HuH-7 (cell line): ENCODE measurements at places on chromosomes 16 and 17.

- DNase-seq: no peak
These were observed 535 bp upstream of the AURKB start for GRCh38 chr17:8210761-8211458.

DNA sequence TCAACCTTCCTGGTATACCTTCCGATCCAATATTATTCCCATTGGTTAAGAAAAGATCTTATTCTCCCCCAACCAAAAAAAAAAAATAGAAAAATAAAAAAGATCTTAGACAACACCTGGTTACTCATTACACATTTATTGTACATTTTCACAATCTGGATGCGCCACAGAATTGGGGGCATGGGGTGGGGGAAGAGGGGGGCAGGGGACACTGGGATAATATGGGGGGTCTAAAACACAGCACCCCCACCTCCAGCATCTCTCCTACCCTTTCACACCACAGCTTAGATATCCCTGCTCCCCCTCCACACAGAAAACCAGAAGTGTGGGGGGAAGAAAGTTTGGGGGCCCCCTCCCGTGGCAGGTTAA is 3.7 kb downstream of the VAMP2 start:
- DNase-seq: no peak

DNA sequence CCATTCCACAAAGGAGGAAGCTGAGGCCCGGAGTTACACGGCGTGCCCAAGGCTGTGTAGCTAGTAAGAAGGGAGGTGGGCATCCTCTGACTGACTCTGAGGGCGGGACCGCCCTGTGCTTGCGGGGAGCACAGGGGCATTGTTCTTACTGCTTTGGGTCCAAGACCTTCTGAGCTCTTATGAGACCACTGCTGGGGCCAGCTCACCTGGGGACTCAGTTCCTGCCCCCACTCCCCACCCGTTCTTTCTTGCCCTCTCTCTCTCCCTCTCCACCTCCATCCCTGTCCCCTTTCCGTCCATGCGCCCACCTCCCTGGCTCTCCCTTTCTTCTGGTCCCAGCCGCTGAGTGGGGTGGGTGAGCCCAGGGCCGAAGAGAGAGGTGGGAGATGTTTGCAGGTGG is 19.6 kb downstream of the CCR7 start:
- no peak for DNase-seq

GRCh38 chr17:9538626-9539025 is 37.0 kb downstream of the STX8 start:
- no peak for DNase-seq

DNA sequence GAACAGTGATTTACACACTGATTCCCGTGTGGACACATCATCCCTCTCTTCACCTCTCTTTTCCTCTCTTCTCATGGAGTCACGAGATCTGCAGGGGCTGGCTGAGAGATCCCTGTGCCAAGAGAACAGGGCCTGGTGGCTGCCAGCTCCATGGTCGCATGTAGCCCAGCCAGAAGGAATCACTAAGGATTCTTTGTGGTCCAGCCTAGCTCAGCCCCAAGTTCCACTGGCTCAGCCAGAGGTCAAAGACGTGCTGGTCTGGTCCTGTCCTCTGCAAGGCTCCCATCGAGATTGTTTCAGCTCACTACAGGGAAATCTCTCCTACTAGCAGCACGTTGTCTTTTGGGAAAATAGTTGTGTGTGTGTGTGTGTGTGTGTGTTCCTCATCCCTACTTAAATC is 66.4 kb downstream of the NDEL1 start:
- DNase-seq: no peak

- DNase-seq: no peak
These were observed 21.6 kb upstream of the RHOT1 start for GRCh38 chr17:32120716-32121115.

DNA sequence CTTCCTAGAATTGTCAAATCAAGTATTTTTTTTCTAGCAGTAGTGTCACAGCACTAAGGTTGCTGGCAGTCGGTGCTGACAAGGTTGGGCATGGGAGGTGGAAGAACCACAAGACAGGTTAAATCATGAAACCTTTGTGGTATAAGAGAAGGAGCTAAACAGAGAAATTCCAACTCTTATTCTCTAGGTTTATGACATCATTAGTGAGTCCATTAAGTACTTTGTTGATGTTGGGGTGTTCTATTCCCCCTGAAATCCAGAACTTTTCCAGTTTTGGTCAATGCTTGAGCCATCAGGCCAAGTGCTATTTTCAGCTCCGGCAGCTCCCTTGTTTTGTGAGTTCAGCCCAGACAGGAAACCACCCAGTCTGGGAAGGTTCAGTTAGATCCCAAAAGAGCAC is 206.0 kb upstream of the SOX9 start:
- DNase-seq: no peak

GRCh38 chr17:65057531-65058090 is 1.1 kb upstream of the GNA13 start:
- no peak for DNase-seq

- DNase-seq: no peak
These were observed 4.6 kb downstream of the PDF start for GRCh38 chr16:69325784-69326171.

DNA sequence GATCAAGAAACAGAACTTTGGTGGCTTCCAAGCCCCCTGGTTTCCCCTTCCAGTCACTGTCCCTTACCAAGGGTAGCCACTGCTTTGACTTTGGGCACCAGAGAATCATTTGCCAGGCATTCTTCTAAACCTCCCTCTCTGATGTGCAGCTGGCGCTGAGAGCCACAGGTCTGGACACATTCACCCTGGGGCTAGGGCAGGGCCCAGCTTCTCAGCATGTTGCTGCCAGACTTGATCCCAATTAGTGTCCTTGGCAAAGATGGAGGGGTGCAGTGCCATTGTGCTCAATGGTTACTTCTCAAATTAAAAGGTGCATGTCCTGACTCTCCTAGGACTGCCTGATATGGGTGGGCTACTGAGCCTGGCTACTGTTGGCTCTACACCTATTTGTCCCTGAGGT is 7.6 kb upstream of the SLC47A2 start:
- no peak for DNase-seq

GRCh38 chr16:53891409-53892139 is 187.6 kb downstream of the FTO start:
- no peak for DNase-seq

DNA sequence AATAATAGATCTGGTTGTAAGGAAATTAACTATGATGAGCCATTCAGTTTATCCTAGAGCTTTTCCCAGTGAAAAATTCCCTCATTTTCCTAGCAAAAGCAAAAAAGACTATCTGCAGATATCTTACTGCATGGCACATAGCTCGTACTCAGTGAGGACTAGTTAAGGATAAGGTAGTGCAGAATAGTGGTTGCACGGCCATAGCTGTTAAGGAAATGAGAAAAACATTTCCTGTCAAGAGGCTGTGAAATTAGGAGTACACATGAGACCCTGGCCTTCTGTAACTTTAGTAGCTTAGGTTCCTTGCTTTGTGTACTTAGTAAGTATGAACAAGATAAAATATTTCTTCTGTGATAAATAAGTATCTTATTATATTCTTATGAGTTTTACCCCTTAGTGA is 10.3 kb downstream of the KAT7 start:
- DNase-seq: no peak

DNA sequence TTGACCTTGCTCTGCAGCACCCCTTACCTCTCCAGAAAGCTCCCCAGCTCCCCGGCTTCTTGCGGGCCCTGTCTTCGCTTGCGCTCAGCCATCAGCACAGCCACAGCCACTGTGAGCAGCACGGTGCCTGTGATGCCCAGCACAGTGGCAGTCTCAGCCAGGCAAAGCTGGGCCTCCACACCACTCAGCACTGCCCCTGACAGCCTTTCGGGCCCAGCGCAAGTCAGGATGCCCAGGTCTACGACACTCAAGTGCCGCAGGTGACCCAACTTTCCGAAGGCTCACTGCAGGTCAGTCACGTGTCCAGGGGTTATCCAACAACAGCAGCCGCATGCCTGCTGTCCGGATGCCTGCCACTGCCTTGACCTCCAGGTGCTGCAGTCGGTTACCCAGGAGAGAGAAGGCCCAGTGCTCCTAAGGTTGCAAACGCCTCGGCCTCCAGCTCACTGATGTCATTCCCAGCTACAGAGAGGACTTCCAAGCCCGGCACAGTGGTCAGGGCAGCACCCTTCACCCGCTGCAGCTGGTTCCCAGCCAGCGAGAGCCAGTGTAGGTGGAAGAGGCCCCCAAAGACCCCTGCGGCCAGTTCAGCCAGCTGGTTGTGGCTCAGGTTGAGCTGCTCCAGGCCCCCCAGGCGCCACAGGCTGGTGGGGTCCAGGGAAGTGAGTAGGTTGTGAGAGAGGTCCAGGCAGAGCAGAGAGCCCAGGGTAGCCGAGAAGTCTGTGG is 8.9 kb upstream of the TMEM101 start:
- no peak for DNase-seq

GRCh38 chr16:17437981-17438380 is 32.8 kb downstream of the XYLT1 start:
- no peak for DNase-seq

- DNase-seq: no peak
These were observed 154.0 kb downstream of the TMEM132E start for GRCh38 chr17:34733333-34733732.

GRCh38 chr17:6421700-6422604 is 13.0 kb downstream of the AIPL1 start:
- peak; percentile 85 for DNase-seq

GRCh38 chr17:20125724-20126123 is 116.6 kb downstream of the SPECC1 start:
- no peak for DNase-seq

GRCh38 chr17:11893862-11894261 is 103.4 kb downstream of the ZNF18 start:
- no peak for DNase-seq
